ENCODE measurements at places on chromosomes 7 and 10.

- DNase-seq, result peak; percentile 50
Measured at GRCh38 chr7:82362129-82362706, 81.4 kb downstream of the CACNA2D1 start.

GRCh38 chr7:52088008-52088901 lies 771.6 kb upstream of the COBL start:
- DNase-seq, result no peak

- DNase-seq, result no peak
Measured at GRCh38 chr7:159019111-159019510, 125.6 kb downstream of the VIPR2 start.

- DNase-seq, result no peak
Measured at GRCh38 chr10:23364378-23364777, 19.8 kb upstream of the C10orf67 start.

- no peak for DNase-seq
Measured at GRCh38 chr10:48883701-48884100, 55.9 kb downstream of the LRRC18 start.

- no peak for DNase-seq
Measured at GRCh38 chr7:156999958-157000726, 10.3 kb downstream of the MNX1 start.

GRCh38 chr10:1360558-1361164 lies 304.5 kb downstream of the WDR37 start:
- DNase-seq, result peak; percentile 53

All from fibroblast of skin of left biceps (primary cell).